NK-92 treated with Interleukin-12 subunit alpha and Interleukin-12 subunit beta, amount 100 ng/mL, for 24 hours (cell line): ENCODE measurements at places on chromosomes 7 and 10.

GRCh38 chr7:159119026-159119741, 25.5 kb downstream of the VIPR2 start:
- DNase-seq = no peak

- no peak for DNase-seq
Measured at GRCh38 chr10:67893637-67894036, 9.2 kb downstream of the SIRT1 start.

GRCh38 chr7:133705596-133705995, 421.5 kb upstream of the LRGUK start:
- no peak for DNase-seq

DNA sequence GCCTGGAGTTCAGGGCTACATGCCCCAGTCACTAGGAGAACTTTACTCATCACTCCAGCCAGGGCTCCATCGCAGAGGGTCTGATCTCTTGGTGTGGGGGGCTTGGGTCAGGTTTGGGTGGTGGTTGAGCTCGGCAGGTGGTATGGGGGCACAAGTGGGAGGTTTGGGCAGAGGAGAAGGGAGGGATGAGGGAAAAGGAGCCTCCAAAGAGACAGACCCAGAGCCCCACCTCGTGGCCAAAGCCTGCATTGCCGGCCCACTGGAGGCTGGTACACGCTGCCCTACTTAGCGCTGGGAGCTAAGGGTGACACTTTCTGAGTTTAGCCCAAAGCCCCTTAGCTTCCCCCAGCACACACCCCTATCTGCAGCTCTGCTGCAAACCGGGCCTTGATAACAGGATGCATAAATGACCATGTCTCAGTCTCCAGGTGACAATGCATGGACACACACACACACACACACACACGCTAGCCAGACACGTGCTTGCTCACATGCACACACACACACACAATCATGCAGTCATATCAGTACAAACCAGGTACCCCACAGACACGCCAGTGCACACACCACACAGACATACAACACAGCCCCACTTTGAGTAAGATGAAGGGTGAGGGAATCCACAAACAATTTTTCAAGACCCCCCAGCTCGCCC, 14.7 kb downstream of the LZTS2 start:
- DNase-seq = no peak

GRCh38 chr7:15555381-15555859, 6.4 kb downstream of the AGMO start:
- no peak for DNase-seq

DNA sequence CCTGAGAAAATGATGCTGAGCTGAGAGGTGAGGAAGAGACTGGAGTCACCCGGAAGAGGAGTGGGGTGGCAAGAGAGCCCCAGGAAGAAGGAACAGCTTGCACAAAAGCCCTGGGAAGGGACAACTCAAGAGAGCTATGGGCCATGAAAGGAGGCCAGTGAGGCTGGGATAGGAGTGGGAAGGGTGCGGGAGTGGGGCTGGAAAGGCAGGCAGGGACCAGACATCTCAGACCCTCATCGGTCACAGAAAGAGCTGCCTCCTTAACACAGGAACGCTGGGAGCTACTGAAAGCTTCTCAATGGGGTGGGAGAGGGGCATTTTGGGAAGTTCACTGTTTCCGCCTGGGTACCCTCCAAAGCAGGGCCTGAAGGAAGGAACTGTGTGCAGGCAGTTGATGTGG, 122.0 kb upstream of the UNC5B start:
- no peak for DNase-seq

DNA sequence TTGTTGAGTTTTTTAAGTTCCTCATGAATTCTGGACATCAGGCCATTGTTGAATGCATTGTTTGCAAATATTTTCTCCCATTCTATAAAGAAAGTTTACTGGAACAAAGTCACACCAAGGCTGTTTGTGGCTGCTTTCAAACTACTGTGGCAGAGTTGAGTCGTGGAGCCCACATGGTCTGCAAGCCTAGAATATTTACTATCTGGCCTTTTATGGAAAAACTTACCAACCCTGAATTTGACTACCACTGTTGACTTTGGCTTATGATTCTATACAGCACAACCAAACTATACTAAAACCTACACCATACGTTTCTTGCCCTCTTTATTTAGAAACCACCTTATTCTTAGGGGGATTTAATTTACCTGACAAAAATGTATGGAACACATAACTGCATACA, 239.1 kb downstream of the KCNMA1 start:
- DNase-seq = no peak

- no peak for DNase-seq
Measured at GRCh38 chr10:34341473-34341872, 473.6 kb downstream of the PARD3 start.

DNA sequence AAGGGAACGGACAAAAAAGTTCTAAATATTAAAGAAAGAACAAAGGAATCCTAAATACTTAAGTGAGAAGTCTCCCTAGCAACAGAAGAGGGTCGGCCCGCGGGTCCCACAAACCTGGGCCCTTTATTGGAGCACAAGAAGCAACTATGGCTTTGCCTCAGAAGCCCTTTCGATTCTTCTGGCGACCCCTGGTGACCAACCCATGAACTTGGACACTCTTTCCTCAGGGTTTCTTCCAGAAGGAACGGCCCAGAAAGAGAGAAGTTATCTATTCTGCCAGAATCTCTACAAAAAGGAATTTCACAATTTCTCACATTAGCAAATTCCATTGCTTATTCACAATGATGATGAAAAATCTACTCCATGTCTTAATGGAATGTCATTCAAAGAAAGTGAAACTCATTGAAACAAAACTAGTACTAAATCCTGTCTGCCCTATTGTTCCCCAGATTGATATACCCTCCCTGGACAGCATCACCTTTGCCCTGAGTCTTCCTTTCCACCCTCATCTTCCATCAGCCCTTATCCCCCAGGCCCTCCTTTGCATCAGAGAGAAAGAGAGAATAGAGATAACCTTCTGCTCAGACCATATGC, 43.7 kb downstream of the CPVL start:
- DNase-seq = peak; percentile 31

DNA sequence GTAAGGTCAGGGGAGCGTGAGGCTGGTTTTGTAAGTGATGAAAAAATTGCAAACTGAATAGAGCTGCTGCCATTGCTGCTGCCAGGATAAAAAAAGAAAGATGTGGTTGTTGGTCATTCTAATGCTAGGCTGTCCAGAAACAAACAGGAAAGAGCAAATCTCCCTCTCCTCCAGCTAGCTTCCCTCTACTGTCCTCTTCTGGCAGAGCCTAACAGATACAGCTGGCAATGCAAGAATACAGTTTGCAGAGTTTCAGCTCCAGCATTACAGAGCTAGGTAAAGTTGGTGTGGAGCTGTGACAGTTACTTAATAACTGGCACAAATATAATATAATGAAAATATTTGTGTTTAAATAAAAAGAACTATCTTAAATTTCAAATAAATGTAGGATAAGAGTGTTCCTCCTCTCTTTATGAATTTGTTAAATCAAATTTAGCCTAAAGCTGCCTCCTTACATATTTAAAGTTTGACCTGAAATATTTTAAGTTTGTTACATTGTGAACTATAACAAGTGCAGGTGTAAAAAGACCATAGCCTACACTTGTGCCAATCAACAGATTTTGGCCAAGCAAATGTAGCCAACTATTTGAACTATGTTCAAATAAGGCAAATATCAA, 407.7 kb downstream of the SH2D4B start:
- DNase-seq = no peak

DNA sequence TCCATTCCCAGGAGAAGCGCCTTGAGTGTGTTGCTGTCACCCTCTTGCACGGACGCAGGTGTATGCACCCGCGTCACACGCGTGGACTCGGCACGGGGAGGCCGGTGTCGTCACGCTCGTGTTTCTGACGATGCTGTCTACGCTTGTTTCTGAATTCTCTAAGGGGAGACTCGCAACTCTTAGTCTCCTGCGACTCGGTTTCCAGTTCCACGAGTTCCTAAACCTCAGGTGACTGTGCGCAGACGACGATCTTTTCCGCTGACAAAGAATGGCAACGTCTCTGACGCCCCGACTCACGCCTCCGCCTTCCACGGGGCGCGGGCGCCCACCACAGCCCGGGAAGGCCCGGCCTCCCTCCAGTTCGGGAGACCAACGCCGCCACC, 579 bp downstream of the IDI1 start:
- no peak for DNase-seq

DNA sequence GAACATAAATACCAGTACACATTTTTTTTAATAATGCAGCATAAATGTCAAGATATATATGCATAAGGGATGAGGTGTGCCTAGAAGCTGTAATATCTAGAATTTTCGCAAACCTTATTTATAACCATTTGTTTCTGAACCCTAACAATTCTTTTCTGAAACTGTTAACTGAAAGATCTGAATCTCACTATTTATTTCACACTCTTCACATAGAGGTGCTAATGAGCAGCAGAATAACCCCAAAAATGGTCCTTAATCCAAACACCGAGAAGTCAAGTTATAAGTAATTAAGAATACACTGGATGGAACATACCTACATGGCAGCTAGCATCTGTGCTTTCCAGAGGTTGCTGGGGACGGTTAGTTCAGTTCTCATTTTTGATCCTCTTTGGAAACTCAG, 742.0 kb downstream of the AUTS2 start:
- DNase-seq = no peak

DNA sequence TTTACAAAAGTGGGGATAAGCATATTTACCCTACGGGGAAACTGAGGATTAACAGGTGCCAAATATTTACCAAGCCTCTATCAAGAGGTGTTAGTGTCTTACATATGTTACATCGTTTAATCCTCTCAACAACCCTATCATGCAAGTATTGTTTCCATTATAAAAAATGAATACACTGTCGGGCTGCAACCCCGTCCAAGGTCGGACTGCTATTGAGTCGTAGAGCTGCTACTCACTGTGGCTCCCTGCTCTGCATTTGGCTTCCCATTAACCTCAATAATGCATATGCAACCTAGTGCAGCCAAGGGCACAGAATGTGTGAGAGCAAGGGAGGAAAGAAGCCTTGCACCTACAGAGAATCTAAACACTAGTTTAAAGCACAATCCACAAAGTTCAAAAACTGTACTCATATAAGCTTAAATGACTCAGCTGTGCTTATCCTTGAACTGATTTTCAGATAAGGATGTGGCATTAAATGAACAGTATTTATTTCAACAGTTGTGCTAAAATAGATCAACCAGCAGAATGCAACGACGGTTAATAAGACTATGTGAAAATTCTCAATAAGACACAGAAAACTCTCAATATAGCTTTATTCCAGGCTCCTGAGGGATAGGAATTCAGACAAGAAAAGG, 49.9 kb downstream of the UBE2H start:
- DNase-seq = no peak

DNA sequence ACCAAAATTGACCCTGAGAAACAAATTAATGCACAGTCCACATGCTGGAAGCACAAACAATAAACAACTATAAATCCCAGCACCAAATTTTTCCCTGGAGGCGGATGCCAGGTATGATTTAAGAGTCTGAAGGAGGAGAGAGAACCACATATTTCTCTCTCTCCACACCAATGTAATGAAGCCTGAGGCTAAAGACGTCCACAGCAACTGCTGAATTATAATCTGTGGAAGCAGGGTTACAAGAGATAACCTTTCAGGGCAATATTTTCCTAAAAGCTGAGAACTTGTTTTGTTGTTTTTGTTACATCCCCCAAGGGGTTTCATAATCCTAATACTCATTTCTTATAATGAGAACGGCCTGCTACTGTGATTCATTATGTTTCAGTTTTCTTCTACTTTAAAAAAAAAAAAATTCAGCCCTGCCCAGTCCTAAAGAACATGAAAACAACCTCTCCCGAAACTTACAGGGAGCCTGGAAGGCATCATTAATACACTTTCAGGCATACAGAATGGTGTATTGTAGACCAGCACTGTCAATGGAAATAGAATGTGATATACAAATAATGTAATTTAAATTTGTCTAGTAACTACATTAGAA, 48.5 kb upstream of the ABLIM1 start:
- no peak for DNase-seq

DNA sequence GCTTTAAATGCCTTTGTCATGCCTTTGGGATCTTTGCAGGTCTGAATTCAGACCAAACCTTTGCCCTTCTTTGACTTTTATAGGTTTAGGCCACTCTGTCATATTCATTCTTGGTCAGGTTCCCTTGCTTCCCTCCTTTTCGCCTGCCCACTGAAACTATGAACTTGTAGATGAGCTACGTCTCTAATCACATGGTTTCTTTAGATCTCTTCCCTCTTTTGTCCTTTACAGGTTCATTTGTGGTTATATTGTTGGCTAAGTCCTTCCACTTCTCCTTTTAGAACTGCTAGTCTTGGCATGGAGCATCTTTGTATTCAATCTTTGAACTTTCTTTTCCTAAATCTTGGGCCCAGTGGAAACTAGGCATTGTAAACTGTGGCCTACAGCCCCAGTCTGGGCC, 104.0 kb upstream of the ZEB1 start:
- DNase-seq = no peak

DNA sequence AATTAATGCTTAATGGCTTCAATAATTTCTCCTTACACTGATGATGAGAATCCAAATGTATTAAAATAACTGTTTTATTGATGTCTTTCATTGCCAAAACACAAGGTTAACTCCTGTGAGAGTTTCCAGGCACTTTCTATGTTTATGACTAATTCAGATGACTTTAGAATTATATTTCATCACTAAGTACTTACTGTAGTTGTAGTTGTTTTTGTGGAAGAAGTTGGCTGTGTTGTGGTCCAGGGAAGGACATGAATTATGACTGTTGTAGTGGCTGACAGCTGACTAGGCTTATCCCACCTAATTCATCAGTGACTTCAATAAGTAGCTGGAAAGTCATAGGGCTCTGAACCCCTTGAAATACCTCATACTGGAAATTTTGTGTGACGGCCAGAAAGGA, 254.8 kb downstream of the HGF start:
- no peak for DNase-seq

GRCh38 chr7:12436126-12436525, 32.5 kb upstream of the VWDE start:
- DNase-seq = no peak

DNA sequence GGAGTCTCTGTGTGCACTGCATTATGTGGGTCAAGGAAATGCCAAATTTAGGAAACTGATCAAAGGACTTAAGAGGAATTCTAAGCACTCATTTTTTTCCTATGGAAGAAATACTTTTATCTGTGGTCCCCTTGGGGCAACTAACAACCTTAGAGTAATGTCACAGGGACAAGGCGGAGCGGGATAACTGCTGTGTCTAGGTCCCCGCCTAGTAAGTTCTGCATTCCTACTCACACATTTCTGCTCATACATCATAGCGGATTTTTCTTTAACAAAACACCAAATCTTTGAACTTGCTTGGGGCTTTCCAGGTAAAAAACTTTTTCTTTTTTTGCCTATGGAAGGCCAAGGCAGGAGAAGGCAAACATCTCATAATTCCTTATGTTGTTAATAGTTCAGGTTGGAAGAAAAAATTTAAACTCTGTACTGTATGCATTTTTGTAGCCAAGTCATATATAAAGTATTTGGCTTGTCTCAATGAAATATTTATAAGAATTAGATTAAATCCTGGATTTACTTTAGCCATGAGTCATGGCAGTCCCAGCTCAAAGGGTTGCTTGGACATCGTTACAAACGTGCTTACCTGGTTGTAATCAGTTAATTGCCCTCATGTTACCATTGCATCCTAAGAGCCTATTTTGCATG, 285.0 kb downstream of the PHTF2 start:
- DNase-seq = no peak
